ENCODE measurements at places on chromosomes 6 and 20. TPM values are rescaled to one million over a fixed set of nuclear protein-coding genes. Genes with fewer than 3 reads are reported as not detected.

The HLA-DOB gene
- total RNA-seq, result 0.29 TPM

The PTPRT gene
- not detected for total RNA-seq

The IMPG1 gene
- total RNA-seq, result not detected

The ABCF1 gene
- 32.6 TPM for total RNA-seq

The MTO1 gene
- 31.5 TPM for total RNA-seq

All from myometrial cell (primary cell).